ENCODE measurements at places on chromosomes 12 and 14. TPM values are rescaled to one million over a fixed set of nuclear protein-coding genes. Genes with fewer than 3 reads are reported as not detected.

Gene TEX52
- not detected for total RNA-seq

Gene SYNDIG1L
- total RNA-seq, result 0.13 TPM

Gene PRPH
- total RNA-seq, result 0.67 TPM

Gene IL22
- total RNA-seq, result not detected

Gene NXPH4
- not detected for total RNA-seq

Gene ZNF641
- total RNA-seq, result 32.8 TPM

Gene KRT86
- 1.1 TPM for total RNA-seq

Gene APOLD1
- 56.6 TPM for total RNA-seq

Gene PLEK2
- 66.2 TPM for total RNA-seq

Gene GPRC5A
- total RNA-seq, result 135 TPM

Gene DACT1
- 34.6 TPM for total RNA-seq

All from thyroid gland (tissue), 4 donors.